CD4-positive, alpha-beta memory T cell (primary cell): ENCODE measurements at places on chromosomes 1 and 21. TPM values are rescaled to one million over a fixed set of nuclear protein-coding genes. Genes with fewer than 3 reads are reported as not detected.

Gene SLC2A1
- total RNA-seq: 57.5 TPM

Gene EXO1
- 0.44 TPM for total RNA-seq

Gene SERINC2
- 0.15 TPM for total RNA-seq

Gene INKA2
- total RNA-seq: 2.4 TPM

Gene SPRR5
- total RNA-seq: not detected

DNA sequence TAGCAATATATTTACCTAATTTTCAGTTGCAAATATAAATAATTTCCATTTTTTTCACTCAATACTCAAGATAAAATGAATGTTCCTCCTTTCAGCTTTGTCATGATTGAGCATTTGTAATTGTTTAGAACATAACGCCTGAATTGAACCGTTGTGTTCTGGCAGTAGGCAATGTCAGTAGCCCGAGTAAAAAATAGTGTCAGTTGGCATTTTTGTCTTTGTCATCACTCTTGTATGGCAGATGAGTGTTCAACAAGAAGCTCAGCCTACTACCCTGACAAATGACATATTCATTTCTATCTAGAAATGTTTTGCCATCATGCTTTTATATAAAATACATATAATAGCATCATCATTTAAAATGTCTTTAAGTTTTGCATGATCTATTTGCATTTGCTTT is 691.4 kb upstream of the NCAM2 start:
- no peaks in the 10 kb centered on the region for H3K27me3 ChIP-seq
- H3K36me3 ChIP-seq: no peaks in the 10 kb centered on the region
- H3K4me3 ChIP-seq: no peak overlapping the region
- DNase-seq: no peak
- no peaks in the 10 kb centered on the region for H3K4me1 ChIP-seq

DNA sequence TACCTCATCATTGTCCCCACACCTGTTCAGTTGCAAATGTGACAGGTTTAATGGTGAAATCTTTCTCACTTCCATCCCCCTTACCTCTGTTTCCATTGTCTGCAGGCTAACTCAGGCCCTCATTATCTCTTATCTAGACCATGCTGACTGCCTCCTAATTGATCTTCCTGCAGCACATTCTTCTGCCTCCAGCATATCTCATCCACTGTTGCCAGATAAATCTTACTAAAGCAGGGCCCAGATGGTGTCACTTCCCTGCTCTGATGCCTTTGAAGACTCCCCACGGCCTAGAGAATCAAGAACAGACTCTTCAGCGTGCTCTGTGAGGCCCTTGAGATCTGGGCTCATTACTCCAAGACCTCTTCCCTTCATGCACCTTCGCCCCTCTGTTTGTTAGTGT is 230.1 kb downstream of the DUSP10 start:
- no peak overlapping the region for H3K4me3 ChIP-seq
- no peaks in the 10 kb centered on the region for H3K4me1 ChIP-seq
- H3K36me3 ChIP-seq: no peaks in the 10 kb centered on the region
- H3K27ac ChIP-seq: no peak overlapping the region
- no peak for DNase-seq

- no peaks in the 10 kb centered on the region for H3K36me3 ChIP-seq
- H3K27me3 ChIP-seq: no peaks in the 10 kb centered on the region
- H3K27ac ChIP-seq: no peak overlapping the region
- peaks cover 11% of the 10 kb centered on the region for H3K4me1 ChIP-seq
These were observed 266.3 kb downstream of the RHOU start for GRCh38 chr1:229001467-229002011.
